Cortex of kidney (tissue), 1 donor: ENCODE measurements at places on chromosomes 3 and 15.

- no peak for DNase-seq
These were observed 5.6 kb upstream of the ABTB1 start for GRCh38 chr3:127667119-127667681.

DNA sequence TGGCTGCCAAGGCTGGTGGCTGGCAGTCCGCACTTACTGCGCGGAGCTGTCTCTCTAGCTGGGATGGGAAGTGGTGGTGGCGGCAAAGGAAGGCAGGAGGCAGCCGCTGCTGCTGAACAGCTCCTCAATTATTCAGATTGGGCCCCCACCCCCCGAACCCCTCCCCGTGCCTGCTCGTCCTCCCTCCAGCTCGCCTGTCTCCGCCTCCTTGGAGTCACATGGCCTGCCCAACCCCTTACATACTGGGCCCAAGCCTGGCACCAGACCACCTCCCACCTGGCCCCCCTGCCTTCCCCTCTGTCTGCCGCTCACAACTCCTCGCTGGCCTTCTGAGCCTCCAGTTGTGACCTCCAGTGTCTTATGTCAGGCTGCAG, at the start of gene SLC7A14:
SLC7A14 (minus strand) TSS at position 139 of the 374 bp plus-strand sequence. CDS start 59,139 bp downstream, outside the sequence.
- DNase-seq = no peak

- no peak for DNase-seq
These were observed 14.9 kb downstream of the EIF2AK4 start for GRCh38 chr15:39948817-39949216.

- DNase-seq = no peak
These were observed 353.2 kb upstream of the SOX2 start for GRCh38 chr3:181358562-181358961.
